ENCODE measurements at places on chromosomes 6 and 20.

GRCh38 chr6:85641522-85641896, 1.2 kb downstream of the SYNCRIP start:
- no peak for DNase-seq

- DNase-seq, result no peak
These were observed 366.0 kb downstream of the THBS2 start for GRCh38 chr6:168887621-168888020.

- DNase-seq, result no peak
These were observed 20.4 kb downstream of the ELOVL5 start for GRCh38 chr6:53328375-53328774.

DNA sequence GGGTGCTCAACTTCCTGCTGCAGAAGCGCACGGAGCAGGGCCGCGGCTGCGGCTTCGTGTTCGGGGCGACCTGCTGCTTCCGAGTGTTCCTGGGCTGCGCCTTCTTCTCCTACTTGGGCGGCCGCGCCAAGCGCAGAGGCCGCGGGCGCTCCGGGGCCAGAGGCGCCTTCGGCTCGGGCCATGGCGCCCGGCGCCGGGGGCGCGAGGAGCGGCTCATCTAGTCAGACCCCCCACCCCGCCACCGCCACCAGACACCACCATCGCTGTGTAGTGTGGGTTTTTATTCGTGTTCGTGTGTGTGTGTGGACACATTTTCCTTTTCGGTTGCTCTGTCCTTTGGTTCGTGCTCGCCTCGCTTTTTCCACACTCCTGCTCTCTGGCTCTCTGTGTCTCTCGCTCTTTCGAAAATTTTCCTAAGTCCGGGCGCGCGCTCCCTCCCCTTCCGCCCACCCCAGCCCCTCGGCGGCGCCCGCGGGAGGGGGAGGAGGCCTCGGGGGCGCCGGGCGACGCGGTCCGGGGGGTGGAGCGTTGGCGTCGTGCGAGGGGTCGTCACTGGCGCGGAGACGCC, 38.1 kb downstream of the GNAS start:
- peak; percentile 85 for DNase-seq

GRCh38 chr20:13017235-13017634, 8.5 kb downstream of the SPTLC3 start:
- peak; percentile 45 for DNase-seq

DNA sequence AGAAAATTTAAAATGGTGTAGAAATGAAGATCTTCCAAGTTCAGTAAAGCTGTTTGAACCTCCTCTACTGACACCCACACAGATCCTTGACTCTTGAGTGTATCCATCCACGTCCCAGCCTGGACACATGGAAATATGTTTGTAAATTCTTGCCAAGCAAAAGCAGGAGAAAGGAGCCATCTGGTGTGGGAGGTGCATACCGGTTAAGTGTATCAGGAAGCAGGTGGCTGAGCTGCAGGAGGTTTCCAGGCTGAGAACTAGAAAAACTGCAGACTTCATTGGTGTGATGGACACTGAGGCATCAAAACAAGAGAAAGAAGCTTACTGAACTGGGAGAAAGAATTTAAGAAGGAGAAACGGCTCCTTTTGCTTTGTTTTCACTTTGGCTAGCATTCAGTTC, 229.9 kb upstream of the GRIK2 start:
- no peak for DNase-seq

GRCh38 chr20:19628570-19629134, 129.4 kb upstream of the RIN2 start:
- peak; percentile 20 for DNase-seq

DNA sequence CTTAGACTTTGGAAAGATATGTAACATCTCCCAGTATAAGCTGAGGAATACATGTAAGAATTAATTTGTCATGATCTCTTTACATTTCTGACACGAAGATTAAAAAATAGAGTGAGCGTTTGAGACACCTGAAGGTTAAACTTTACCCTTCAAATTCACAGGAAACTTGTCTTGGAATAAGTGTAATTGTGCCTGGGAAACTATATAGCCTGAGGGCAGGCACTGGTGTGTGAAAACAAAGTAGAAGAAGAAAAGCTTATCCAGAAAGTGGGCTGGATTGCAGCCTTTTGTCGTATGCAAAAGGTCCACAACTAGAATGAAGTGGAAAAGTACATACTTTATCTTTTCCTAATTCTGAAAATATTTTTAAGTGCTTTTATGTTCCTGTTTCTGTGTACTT, 275.7 kb upstream of the TCF21 start:
- DNase-seq, result no peak

DNA sequence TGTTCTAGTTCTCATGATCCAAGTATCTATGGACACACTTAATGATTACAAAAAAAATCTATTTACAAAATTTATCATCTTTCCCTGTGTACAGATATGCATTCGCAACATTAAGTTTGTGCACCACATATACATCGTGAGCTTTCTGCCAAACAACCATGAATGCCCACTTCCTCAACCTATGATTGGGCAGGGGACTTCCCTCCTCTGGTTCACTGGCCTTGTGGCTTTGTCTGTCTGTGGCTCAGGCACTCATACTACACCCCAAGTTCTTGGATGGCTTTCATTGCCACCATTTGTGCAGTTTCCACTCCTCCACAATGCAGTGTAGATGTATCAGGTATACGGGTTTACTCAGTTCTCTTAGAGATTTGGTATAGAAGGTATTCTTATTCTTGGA, 74.9 kb downstream of the HS3ST5 start:
- DNase-seq, result no peak

DNA sequence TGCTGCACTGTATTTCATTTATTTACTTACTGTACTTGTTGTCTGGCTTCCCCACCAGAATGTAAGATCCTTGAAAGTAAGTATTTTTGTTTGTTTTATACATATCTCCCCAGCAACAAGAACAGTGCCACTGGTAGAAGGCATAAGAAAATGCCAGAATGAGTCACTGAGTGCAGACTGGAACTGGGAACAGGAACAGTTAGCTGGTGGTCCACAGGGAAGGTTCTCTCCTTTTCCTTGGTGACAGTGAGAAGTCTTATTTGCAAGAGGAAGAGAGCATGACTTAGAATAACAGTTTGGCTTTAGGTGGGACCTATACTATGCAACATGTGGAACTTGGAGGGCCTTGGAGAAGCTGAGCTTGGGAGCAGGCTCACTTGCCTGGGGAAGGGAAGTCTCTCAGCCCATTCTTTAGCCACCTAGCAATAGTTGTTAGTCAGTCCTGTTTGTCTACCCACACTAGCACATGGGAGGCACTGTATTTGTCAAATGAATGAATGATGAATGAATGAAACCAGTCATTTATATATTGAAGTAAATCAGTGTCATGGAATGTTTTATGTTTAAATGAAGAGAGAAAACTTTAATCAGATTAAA, 203.5 kb downstream of the KCNQ5 start:
- peak; percentile 36 for DNase-seq

DNA sequence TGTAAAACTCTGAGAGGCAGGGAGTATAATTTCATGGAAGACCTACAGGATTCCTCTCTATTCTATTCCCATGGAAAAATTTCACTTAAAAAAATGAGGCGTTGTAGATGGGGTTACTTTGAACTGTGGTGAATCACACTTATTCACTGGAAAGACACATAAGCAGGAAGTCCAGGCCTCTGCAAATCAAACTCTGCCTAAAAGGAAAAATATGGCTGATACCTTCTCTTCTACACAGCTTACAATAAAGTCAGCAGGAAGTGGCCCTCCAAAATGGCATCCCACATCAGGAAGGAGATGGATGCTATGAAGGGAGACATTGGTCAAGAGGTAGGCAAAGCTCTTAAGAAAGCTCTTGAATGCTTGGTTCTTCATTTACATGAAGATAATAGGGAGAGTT, 115.9 kb downstream of the FYN start:
- DNase-seq, result no peak
